Psoas muscle (tissue), 8 donors: ENCODE measurements at places on chromosomes 12 and 14. TPM values are rescaled to one million over a fixed set of nuclear protein-coding genes. Genes with fewer than 3 reads are reported as not detected.

NPAS3 gene
- 0.05 TPM for polyA plus RNA-seq

DNA sequence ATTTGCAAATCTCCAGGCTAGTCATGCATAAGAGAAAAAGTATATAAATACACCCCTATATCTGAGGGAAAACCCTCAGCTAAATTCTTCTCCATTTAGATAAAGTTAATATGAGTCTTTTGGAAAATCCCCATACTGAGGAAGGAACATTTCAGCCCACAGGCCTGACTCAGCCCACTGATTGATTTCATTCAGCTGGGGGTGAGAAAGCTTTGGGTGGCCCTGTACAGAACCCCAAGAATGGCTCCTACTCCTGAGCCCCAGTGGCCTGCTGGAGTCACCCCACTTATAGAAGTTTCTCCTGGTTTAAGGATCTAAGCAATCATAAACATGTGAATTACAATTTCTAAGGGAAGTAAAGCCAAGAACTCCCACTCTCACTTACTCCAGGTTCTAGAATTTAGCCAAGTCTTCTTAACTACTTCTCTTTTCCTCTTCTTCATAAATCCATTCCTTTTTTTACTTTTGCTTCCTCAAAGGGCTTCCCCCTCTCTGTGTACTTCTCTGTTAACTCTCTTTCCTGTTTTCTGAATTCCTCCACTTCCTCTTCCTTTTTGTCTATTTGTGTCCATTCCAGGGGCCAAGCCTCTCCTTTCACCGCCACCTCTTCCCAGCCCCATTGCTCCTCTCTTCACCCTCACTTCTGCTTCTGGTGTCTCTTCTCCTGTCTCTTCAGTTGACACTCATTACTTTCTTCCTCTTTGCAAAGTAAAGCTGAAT is 21.0 kb downstream of the RTN1 start:
- DNase-seq, result no peak

RDH16 gene
- polyA plus RNA-seq, result 0.47 TPM

DNA sequence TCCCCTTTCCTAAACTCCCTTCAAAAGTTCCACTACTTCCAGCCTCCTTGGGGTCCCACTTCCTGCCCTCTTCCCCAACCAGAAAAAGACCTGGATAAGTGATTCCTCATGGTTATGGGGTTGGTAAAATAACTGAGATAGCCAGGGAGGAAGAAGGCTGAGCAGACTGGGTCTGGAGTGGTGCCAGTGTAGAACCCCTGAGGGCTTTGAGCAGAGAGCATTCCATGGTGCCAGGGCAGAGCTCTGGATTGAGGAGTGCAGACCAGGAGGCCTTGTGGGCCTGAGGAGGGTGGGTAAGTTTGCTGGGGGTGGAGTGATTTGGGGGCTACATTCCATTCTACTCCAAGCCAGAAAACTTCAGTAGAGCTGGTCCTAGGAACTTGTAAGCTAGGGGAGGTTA is 9.5 kb upstream of the CISTR start:
- DNase-seq, result no peak

- DNase-seq, result no peak
Observed at GRCh38 chr12:49965836-49966235, 4.2 kb downstream of the AQP5 start.

IAPP gene
- 0.07 TPM for polyA plus RNA-seq

- DNase-seq, result no peak
Observed at GRCh38 chr14:47676315-47676617, 861 bp upstream of the MDGA2 start.

- no peak for DNase-seq
Observed at GRCh38 chr14:91149462-91149861, 35.6 kb downstream of the DGLUCY start.
